Common myeloid progenitor, CD34-positive (primary cell): ENCODE measurements at places on chromosomes 7 and 10.
A peak's percentile ranks its signal among the peaks of the same experiment; 100 is the strongest.

DNA sequence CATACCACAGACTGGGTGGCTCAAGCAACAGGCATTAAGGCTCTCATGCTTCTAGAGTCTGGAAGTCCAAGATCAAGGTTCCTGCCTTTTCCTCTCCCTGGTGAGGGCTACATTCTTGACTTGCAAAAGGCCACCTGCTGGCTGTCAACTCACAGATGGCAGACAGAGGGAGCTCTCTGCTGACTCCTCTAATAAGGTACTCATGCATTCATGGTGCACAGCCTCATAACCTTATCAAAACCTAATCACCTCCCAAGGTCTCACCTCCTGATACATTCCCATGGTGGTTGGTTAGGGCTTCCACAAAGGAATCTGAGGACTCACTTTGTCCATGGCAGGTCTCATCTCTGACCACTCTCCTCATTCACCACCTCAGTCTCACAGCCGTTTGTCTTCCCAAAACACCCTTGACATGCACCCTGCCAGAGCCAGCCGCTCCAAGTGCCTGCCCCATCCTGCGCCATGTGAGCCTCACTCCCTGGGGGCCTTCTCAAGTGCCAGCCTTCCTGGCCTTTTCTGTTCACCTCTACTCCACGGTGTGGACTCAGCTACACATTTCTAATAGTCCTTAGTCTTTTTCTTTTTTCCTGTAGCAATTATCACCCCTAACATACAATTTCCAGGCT lies 400.3 kb upstream of the ADARB2 start:
- DNase-seq, result peak; percentile 7

- no peak for DNase-seq
Observed at GRCh38 chr10:7585228-7585627, 81.5 kb downstream of the ITIH5 start.

GRCh38 chr7:47568547-47568946 lies 13.4 kb downstream of the TNS3 start:
- DNase-seq, result peak; percentile 100

- DNase-seq, result peak; percentile 47
Observed at GRCh38 chr10:21888959-21889358, 114.6 kb downstream of the DNAJC1 start.

GRCh38 chr7:105016709-105017656 lies 3.0 kb downstream of the KMT2E start:
- no peak for DNase-seq

GRCh38 chr10:17474595-17475323 lies 20.4 kb upstream of the ST8SIA6 start:
- peak; percentile 55 for DNase-seq

- DNase-seq, result no peak
Observed at GRCh38 chr10:24616536-24616935, 107.2 kb downstream of the ARHGAP21 start.

GRCh38 chr7:149717481-149717880 lies 55.9 kb downstream of the ZNF467 start:
- DNase-seq, result no peak

DNA sequence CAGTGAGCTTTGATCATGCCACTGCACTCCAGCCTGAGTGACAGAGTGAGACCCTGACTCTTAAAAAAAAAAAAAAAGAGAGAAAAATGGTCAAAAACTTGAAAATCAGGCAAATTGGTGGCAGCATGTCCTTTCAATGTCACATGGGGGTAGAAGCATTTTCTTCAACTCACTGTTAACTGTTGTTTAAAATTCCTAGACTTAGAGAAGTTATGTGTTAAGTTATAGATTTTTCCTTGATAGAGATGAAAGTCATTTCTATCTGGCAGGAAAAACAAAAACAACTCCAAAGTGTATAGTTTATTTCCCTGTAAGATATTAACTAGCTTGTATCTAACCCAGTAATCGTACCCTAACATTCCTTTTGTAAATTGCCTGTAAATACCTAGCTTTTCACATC lies 26.8 kb downstream of the LYZL2 start:
- no peak for DNase-seq

- DNase-seq, result peak; percentile 46
Observed at GRCh38 chr10:103493916-103494877, 692 bp downstream of the NEURL1 start.

- no peak for DNase-seq
Observed at GRCh38 chr10:95133997-95134396, 60.0 kb upstream of the ACSM6 start.

- no peak for DNase-seq
Observed at GRCh38 chr7:131112431-131112830, 215.2 kb upstream of the MKLN1 start.

DNA sequence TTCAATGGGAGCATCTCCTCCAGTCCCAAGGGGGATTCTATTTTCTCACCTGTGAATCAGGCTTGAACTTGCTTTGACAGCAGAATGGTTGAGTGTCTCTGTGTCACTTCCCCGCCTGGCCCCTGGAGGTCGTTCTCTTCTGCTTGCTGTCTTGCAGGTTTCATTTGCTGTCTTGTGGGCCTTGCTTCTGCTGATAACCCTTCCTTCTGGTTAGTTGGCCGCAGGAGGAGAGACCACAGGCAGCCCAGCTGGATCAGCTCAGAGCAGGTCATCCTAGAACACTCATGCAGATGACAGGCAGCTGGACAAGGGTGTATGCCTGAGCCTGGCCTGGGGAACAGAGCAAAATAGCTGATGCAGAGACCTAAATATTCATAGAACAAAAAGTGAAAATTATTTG lies 344.2 kb upstream of the ADARB2 start:
- no peak for DNase-seq

- no peak for DNase-seq
Observed at GRCh38 chr7:113918946-113919345, at the start of gene PPP1R3A. PPP1R3A (minus strand) TSS chr7:113919009; CDS start chr7:113918996, 13 bp downstream.

DNA sequence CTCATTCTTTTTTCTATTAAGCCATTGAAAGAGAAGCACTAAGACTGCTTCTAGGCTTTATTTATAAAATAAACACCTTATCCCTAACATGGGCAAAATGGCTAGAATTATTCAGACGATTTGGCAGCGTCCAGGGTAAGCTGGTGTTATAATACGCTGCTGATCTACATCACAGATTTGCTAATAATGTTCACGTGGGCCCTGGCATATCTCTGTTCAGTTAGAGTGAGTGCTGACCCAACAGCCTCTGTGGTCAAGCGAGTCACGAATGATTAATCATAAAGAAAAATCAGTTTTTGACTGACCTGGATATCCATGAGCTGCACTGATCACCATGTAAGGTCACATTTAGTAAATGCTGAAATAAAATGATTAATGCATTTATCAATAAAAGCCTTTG lies 28.4 kb upstream of the CBLL1 start:
- DNase-seq, result no peak

DNA sequence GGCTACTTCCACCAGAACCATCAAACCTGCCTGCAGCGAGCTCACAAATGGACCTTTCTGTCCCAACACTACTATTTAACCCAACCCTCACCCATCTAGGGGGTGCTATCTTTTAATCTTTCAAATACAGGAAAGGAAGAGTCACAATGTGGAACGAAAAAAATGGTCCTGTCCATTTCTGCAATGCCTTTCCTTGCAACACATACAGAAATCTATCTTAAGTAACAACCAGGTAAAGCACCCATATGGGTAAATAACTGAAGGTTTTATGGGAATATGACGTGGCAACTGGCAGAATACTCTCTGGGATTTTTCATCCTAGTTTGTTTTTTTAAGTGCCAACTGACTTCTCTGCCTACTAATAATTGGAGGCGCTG lies 24.6 kb downstream of the TNS3 start:
- DNase-seq, result no peak

- no peak for DNase-seq
Observed at GRCh38 chr10:117945651-117946050, 101.1 kb downstream of the RAB11FIP2 start.

- no peak for DNase-seq
Observed at GRCh38 chr10:32445036-32445435, 904 bp upstream of the CCDC7 start.

GRCh38 chr10:63700631-63701156 lies 179.5 kb downstream of the REEP3 start:
- no peak for DNase-seq

DNA sequence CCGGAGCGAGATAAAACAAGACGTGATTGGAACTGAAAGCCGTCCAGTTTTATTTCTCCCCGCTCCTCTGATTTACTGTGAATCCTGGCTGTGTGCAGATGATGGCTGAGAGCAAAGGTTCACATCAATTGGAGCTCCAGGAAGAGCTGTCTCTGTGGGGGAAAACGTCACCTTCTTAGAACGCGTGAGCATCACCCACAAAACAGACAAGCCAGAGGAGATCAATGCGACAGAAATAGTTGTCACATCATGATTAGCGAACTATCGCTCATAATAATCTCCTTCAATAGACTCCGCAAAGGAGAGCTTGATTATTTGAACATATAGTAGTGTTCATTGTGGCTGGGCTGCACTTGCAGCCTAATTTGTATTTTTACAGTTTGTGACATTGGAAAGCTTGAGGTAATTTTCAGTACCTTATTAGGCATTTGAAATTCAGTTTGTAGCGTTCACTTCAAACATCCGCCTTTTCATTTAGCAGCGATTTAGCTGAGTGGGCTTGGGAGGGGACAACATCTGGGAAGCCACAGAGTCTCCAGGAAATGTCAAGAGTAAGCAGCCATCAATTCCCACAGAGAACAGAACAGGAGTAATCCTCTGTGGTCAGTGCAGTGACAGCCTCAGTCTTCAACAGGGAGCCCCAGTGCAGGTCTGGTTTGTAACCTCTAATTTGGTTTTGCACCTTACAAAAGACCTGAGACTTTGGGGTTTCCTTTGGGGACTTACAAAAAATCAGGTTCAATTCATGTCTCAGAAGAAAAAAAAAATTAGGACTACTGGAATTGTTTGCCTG lies 276.8 kb upstream of the PFKP start:
- no peak for DNase-seq

- no peak for DNase-seq
Observed at GRCh38 chr10:51699145-51699474, 285 bp downstream of the CSTF2T start.

DNA sequence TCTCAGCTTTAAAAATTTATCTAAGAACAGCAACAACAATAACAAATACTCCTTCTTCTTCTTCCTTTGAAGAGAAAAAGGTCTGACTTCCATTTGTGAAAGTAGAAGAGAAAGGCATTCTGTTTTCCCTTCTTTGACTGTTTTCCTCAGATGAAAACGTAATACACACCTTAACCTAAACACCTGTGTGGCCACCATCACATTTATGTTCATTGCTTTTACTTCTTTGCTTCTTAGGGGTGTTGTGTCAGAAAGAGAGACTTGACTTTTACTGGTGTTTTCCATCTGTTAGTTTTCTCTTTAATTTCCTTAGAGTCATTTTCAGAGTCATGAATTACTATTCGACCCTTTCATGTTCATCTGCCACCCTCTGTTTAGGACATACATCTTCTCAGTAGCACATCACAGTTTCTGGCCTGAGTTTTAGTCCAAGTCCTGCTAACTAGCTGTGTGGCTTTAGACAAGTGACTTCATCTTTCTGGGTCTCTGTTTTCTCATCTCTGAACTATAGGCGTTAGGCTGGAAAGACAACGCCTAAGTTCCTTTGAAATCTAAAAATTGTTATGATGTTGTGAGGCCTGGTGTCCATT lies 283.8 kb downstream of the GATA3 start:
- no peak for DNase-seq

DNA sequence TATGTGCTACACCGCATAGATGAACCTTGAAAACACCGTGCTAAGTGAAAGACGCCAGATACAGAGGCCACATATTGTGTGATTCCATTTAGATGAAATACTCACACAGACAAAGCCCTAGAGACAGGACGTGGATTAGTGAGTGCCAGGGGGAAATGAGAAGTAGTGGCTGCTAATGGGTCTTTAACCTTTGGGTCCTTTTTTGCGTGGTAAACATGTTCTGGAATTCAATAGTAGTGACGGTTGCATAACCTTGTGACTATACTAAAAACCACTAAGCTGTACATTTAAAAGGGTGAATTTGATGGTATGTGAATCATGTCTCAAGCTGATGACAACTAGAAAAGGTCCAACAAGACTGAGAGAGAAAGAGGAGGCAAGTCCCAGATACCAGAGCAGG lies 15.6 kb downstream of the SMKR1 start:
- no peak for DNase-seq

DNA sequence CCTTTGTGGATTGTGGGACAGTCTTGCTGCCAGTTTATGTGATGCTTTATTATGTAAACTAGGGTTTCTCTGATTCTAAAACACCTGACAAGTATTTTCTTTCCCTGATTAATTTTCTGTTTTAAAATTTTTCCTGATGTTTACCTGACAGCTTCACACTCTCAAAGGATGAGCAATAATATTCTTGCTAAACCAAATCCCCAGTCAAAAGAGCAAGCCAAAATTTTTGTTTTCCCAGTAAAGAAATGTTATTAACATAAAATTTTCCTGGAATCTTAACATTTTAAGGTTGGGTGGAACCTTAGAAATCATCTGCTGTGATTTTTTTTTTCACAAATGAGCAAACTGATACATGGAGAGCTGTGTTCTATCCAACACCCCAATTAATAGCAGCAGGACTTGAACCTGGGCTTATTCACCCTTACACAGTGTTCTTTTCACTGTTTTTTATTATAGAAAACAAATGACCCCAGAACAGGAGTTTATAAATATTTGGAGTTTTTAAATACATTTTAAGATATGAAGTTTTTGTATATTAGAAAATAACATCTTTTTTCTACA lies 185.2 kb upstream of the VIPR2 start:
- DNase-seq, result no peak

DNA sequence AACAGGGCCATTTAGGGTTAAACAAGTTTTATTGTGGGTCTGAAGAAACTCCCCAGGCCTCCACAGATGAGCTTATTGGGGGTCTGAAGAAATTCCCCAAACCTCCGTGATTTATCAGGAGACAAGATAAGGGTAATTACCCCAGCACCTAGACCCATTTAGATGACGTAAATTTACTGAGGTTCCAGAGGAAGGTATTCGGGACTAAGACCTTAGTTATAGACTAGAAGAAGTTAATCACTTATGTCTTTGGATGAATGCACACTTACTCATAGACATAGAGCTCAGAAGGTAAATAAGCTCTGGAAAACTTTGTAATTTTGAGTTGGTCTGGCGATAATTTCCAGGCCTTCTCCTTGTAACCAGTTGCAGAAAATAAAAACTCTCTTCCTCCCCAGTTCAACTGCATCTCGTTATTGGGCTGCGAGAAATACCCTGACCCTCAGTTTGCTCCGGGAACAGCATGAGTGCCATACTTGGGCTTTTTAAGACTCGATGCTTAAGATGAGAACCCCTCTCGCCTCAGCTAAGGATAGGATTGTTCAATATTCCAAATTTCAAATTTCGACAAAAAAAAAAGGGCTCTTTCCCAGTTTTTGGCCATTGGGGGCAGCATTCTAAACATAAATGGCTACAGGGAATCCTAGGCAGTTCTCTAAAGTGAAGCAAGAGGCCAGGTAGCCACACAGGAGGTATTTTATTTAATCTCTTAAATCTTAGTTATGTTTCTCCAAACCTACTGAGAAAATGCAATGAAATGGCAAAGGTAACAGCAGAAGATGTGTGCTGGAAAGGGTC lies 74.7 kb upstream of the PFKP start:
- no peak for DNase-seq

DNA sequence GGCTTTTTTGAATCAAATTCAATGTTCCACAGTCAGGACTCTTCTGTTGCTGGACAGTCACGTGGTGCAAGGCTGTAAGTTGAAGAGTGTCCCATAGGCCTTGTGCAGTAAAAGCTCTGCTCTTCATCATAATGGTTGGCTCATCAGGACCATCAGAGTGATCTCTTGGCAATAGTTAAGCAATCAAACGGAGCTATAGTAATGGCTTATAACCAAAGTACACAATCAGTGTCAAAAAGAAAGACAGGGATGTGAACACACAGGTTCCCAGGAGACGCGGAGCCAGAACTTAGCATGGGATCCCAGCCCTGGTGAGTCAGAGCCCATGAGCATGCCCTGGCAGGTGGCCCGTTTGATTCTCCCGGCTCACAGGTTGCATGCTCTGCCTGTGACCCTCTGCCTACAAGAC lies 10.8 kb upstream of the GPNMB start:
- no peak for DNase-seq
